ENCODE measurements at places on chromosomes 13 and 19.

GRCh38 chr19:50514346-50515167 is 844 bp upstream of the ASPDH start:
- DNase-seq, result peak; percentile 85

GRCh38 chr19:42427313-42427712 is at the start of gene LIPE:
Gene LIPE (minus strand): TSS chr19:42427388. CDS start chr19:42427149, 239 bp downstream.
- DNase-seq, result no peak

DNA sequence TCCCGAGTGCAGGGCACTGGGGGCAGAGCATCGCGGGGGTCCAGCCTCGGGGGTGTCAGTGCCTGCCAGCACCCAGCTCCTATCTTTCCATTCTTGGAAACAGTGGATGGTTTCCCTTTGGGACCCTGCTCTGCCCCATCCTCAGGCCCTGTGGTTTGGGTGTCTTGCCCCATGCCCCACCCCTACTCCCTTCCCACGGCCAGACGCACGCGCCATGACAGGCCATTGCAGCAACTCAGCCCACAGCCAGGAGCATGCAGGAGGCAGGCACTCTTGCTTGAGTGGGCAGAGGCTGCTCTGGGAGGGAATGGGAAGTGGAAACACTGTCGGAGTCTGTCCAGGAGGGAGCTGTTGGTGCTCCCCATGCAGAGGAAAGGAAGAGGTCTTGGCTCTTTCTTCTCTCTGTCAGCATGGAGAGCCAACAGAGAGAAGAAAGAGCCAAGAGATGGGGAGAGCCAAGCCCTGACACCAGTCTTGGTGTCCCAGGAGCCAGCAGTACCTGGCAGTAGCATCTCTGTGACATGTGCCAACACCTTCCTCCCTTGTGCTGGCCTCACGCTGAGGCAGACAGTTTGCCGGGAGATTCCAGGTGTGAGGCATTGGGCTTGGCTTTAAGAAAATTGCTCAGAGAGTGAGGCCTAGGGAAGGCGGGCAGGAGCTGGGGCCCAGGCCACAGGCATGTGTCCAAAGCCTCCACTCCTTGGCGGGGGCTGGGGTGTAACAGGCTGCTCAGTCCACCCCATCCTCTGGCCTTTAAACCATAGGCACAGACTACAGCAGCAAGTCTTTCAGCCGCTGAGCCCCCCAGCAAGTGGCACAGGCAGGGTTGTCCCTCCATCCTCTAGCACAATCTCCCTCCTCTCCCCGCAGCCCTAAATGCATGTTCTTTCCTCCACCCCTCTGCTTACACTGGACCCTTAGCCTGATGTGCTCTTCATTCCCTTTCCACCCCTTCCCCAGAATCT is 86.7 kb upstream of the UQCRFS1 start:
- DNase-seq, result no peak

DNA sequence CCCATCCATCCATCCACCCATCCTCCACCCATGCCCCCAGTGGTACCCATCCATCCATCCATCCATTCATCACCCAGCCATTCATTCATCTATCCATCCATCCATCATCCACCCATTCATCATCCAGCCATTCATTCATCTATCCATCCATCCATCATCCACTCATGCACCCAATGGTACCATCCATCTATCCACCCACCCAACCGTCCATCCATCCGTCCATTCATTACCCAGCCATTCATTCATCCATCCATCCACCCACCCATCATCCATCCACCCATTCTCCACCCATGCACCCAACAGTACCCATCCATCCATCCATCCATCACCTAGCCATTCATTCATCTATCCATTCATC is 5.3 kb downstream of the PLPPR3 start:
- DNase-seq, result no peak

DNA sequence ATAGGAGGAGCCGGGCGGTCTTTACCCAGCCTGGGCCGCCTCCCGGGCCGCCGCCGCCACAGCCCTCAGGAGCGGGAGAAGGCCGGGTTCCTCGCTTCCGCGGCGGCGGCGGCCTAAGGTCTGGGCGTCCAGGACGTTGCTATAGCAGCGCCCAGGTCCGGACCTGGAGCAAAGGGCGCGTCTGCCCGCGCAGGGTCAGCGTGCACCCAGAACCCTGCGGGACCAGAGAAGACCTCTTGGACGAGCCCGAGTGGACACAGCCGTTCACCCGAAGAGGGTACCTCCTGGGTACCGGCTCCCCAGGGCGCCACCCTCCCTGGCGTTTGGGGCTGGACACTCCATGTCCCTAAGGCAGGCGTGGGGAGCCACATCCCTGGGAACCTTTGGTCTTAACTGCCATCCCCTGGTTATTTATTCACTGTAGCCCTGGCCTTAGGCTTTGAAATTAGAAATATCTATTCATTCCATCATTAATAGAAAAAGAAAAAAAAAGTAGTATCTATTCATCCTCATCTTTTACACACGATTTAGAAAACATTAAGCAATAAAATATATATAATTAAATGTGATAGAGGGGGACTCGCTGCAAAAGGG is 2.4 kb downstream of the DZIP1 start:
- DNase-seq, result no peak

GRCh38 chr19:15218501-15218900 is 13.7 kb downstream of the EPHX3 start:
- DNase-seq, result no peak

- DNase-seq, result no peak
Measured at GRCh38 chr13:77386880-77387606, 60.1 kb upstream of the MYCBP2 start.

DNA sequence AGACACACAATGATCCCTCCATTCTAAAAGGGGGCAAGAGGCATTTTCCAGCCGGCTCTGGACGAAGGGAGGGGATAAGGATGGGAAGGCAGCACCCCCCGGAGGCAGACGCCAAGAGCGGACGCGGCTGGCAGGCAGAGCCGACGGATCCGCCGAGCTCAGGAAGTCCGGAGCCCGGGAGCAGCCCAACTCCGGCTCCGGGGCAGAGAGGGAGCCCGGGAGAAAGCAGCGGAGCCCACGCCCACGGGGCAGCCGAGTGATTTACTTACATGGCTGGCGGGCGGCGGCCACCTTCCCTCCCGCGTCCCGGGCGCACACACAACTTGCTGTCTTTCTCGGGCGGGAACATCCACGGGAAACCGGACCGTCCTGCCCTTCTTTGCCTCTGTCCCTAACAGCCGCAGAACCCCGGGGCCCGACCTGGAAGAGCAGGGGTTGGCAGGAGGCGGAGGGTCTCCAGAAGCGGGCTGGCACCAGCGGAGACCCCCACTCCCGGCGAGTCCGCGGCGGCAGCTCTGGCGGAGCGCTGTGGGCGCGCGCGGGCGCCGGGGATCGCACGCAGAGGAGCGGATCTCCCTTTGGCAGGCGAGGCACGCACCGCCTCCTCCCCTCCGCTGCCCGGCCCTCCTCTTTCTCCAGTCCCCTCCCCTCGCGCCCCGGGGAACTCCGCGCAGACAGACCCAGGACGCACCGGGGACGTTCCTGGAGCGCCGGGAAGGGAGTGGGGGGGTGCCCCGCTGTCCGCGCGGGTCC is at the start of gene LHFPL6:
LHFPL6 (minus strand) TSS at position 580 of the 753 bp plus-strand sequence.
- DNase-seq, result peak; percentile 54

DNA sequence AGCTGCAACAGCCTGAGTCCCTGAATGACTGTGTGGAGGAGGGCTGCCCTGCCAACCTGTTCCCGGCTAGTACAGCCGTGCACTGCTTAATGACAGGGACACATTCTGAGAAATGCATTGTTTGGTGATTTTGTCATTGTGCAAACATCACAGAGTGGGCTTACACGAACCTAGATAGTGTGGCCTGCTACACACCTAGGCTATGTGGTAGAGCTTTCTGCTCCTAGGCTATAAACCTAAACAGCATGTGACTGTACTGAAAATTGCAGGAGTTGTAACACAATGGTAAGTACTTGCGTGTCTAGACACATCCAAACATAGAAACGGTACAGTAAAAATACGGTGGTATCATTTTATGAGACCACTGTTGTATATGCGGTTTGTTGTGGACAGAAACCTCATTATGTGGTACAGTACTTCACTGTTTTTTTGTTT is 35.0 kb downstream of the VASP start:
- DNase-seq, result no peak

GRCh38 chr13:73973156-73973555 is 161.0 kb downstream of the KLF12 start:
- no peak for DNase-seq

DNA sequence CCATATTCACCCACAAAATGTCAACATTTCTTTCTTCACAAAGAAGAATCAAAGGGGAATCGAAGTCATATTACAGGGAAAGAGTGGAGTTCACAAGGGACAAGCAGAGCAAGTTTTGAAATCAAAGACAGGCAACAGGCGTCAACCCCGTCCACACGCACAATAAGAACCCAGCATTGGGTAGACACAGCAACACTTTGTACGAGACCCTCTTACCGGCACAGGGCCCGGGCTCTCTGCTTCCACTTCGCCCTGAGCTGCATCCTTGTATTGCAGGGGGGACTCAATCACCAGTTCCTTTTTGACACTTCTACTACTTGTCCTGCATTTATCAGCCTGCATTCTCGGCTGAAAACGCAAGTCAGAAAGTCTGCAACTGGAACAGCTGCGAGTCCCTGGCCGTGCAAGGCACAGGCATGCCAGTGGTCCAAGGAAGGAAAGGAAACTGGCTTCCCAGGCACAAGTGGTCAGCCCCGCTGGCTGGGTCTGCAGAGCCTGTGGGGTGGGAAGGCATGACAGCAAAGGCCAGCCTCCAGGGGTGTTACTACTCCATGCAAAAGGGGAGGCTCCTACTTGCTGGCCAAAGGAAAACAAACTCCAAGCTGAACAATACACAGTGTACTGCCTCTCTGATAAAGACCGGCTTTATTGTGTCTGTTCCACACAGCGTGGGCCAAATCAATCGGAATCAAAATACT is at the start of gene DOCK9:
DOCK9 (minus strand) TSS at position 497 of the 698 bp plus-strand sequence; CDS start at position 342, 155 bp downstream.
- peak; percentile 77 for DNase-seq

GRCh38 chr13:30255696-30256095 is 51.7 kb downstream of the KATNAL1 start:
- no peak for DNase-seq

- no peak for DNase-seq
Measured at GRCh38 chr19:6738787-6739389, 592 bp upstream of the TRIP10 start.

DNA sequence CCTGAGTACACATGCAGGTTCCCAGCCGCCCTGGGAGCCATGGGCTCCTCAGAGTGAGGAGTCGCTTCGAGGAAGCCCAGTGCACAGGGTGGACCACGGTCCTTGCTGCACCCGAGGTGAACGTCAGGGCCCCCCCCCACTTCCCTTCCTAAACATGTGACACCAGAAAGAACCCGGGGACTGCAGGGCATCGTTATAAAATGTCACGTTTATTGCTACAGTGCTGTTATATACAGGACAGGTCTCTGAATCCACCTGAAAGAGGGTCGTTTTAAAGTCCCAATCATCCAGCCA is 3.8 kb upstream of the UQCR11 start:
- no peak for DNase-seq

GRCh38 chr13:99385940-99386339 is 78.7 kb upstream of the GPR183 start:
- peak; percentile 16 for DNase-seq

GRCh38 chr19:55384131-55384919 is at the start of gene TMEM238:
Gene TMEM238 (minus strand): TSS chr19:55384292. CDS start chr19:55384259, 33 bp downstream.
- DNase-seq, result peak; percentile 42

- DNase-seq, result no peak
Measured at GRCh38 chr13:30318026-30318425, 10.7 kb upstream of the KATNAL1 start.

DNA sequence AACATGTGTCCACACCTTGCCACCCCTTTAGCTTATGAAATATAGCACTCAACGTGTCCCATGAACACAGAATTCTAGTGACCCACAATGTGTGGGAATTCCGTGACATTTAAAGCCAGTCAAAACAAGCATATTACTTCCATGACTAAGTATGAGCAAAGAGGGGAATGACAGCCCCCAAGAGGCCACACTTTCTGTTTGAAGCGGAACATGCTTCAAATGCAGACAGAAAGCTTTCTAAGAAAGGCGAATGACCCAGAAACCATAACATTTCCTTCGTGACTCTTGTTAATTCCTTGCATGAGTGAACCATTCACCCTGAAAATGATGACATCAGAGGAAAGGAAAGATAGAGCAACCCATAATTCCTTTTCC is 122.0 kb upstream of the FNDC3A start:
- no peak for DNase-seq

DNA sequence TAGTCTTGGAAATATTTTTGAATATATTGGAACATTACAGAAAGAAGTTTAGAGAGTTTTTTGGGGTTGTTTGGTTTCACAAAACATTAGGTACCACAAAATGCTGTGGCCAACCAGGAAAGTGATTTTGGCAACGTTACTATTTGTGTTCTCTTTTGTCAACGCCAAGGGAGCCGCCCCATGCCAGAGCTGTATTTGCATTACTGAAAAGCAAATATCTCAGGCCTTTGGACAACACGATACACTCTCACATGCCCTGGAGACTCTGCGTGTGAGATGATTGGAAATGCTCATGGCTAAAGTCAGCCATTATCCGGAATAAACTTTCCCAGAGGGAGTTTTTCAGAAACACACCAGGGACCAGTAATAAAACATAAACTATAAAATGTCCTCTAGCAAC is 324.6 kb downstream of the SHISA2 start:
- no peak for DNase-seq

- DNase-seq, result no peak
Measured at GRCh38 chr19:16462757-16463250, 9.0 kb downstream of the EPS15L1 start.

DNA sequence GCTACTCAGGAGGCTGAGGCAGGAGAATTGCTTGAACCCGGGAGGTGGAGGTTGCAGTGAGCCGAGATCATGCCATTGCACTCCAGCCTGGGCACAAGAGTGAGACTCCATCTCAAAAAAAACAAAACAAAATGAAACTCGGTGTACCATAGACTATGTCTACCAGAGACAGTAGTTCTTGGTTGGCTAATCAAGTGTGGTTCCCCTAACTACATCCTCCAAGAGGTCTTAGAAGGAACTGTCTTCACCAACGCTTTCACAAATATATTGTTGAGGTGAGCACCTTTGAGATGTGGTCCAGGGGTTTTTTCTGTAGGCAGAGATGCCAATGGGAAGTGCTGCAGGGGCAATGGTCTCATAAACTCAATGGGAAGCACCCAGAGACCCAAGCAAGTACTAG is 48.0 kb downstream of the RFC3 start:
- DNase-seq, result no peak

- DNase-seq, result no peak
Measured at GRCh38 chr13:45454204-45454603, 10.5 kb upstream of the COG3 start.

DNA sequence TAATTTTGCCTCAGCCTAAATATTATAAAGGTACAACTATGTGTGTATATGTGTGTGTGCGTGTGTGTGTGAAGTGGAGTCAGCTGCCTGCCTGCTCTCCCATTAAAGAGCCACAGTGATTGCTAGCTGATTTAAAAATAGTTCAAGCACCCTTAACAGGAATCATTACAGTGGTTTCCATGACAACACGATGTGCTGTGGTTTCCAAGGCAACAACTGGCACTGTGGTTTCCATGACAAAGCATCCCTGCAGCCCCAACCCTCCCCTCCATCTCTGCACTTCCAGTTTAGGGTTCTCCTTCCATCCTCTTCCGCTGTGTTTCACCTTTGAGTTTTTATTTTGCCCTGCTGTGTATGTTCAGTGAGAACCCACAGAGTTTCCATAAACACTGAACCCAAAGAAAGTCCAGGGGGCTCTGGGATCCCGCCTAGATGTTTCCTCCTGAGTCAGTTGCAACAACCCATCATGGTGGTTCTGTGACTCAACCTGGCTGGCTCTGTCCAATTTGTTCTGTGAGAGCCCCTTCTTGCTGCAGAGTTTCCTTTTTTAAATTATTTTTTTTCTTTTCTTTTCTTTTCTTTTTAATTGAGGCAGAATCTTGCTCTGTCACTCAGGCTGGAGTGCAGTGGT is 7.1 kb upstream of the PNMA8A start:
- no peak for DNase-seq
